IMR-90 (cell line): ENCODE measurements at places on chromosomes 6 and 20. TPM values are rescaled to one million over a fixed set of nuclear protein-coding genes. Genes with fewer than 3 reads are reported as not detected.

Gene DEFB127
- not detected in 2 replicates for total RNA-seq

GRCh38 chr6:115592025-115592424 lies 468.7 kb downstream of the FRK start:
- peak; percentile 7 for DNase-seq

DNA sequence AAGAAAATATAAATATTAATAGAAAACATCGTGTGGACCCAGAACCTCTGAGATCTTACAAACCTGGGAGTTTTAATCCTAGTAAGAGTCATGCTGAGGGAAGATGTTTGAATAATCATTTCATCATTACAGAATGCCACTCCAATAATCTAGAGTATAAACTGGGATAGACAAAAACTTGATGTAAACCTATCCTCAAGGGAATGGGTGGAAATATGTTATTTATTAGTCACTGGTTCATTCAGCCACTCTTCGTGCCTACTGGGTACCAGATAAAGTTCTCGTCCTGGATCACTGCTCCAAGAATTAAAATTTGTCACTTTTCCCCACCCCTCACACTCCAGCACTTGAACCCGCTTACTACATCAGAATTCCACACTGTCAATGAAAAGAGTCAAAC lies 7.7 kb downstream of the HLA-B start:
- no peak for DNase-seq

GRCh38 chr20:47320990-47321805 lies 35.3 kb downstream of the ZMYND8 start:
- no peak for DNase-seq

Gene SNAP25
- total RNA-seq: 1.1 and 2.8 TPM in 2 replicates

Gene CLDN20
- not detected in 2 replicates for total RNA-seq

Gene LST1
- not detected in 2 replicates for total RNA-seq

- DNase-seq: no peak
These were observed 154.5 kb downstream of the OTOR start for GRCh38 chr20:16902662-16903061.

Gene ECT2L
- total RNA-seq: not detected in 2 replicates

- DNase-seq: no peak
These were observed 107.3 kb downstream of the TFAP2B start for GRCh38 chr6:50925981-50926380.

GRCh38 chr20:36314734-36315544 lies 8.8 kb downstream of the DLGAP4 start:
- DNase-seq: no peak

Gene ELOVL4
- 2.3 and 5.0 TPM in 2 replicates for total RNA-seq

Gene PNPLA1
- total RNA-seq: not detected in 2 replicates
